DMS53 (cell line): ENCODE measurements at places on chromosomes 11 and 22.
A peak's percentile ranks its signal among the peaks of the same experiment; 100 is the strongest.

DNA sequence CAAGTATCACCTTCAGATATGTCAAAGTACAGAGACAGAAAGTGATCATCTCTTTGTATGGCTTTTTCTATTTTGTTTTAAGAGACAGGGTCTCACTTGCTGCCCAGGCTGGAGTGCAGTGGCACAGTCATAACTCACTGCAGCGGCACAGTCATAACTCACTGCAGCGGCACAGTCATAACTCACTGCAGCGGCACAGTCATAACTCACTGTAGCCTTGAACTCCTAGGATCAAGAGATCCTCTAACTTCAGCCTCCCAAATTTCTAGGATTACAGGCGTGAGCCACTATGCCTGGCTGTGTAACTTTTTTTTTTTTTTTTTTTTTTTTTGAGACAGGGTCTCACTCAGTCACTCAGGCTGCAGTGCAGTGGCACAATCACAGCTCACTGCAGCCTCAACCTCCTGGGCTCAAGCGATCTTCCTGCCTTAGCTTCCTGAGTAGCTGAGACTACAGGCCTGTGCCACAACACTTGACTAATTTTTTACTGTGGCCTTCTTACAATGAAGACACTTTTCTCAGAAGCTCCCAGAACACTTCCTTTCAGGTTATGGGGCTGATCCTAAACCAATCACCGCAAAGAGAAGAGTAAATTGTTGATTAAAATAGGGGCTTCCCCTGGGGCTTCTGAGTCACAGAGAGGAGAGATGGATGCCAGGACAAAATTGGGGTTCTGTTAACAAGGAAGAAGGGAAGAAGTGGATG lies 9.0 kb upstream of the HIKESHI start:
- DNase-seq, result no peak

DNA sequence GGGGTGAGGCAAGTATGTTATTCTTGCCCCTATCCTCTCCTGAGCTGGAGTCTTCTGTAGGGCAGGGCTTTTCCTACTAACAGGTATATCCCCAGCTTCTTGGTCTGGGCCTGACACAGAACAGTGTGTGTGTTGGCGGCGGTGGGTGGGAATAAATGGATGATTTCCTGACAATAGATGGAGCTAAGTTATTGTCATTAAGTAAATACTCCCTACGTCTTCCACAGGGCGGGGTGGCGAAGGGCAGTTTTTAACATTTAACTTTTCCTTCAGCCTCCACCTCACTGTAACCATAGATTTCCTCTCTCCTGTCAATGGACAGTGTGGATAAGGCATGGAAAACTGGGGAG lies 11.7 kb upstream of the SMPD1 start:
- no peak for DNase-seq

GRCh38 chr11:15114501-15115475 lies at the start of gene INSC:
Gene INSC (plus strand): TSS chr11:15114923. CDS start chr11:15149175, 34,252 bp downstream.
- DNase-seq, result peak; percentile 34

GRCh38 chr11:105137286-105137685 lies 2.3 kb downstream of the CARD18 start:
- DNase-seq, result no peak

- no peak for DNase-seq
These were observed 64.5 kb downstream of the MCM5 start for GRCh38 chr22:35464399-35464798.

DNA sequence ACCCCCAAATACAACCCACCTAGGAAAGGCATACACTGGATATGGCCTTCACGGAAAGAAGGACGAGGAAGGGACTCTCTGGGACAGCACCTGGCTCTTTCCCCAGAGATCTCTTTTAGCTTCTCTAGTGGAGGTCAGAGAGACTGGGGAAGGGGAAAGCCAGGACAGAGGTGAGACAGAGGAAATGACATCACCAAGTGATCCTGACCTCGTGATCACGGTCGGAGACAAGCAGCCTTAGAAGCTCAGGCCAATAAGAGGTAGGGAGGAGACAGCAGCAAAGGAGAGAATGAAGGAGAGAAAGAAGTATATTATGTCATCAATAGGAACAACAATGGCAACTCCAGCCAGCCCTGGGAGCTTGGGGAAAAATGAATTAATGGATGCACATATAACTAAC lies 15.4 kb upstream of the TMPRSS13 start:
- no peak for DNase-seq

DNA sequence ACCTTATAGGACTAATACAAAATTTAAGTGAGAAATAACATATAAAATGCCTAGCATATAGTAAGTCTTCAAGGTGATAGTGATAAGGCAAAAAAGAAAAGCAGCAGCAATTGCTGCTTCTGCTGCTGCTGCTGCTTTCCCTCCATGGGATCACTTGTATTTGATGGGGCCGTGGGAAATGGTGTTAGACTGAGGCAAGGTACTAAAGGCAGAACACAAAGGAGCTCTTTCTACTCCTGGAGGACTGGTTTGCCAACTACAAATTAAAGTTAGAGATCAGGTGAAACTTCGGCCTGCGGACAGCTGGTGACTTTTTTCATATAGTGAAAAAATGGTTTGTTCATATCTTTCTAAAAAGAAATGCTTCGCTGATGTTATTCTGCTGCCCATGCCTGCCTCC lies 46.3 kb downstream of the SWAP70 start:
- DNase-seq, result no peak

- DNase-seq, result peak; percentile 86
These were observed 263 bp downstream of the EHD1 start for GRCh38 chr11:64878223-64878493.

- DNase-seq, result peak; percentile 50
These were observed 1.5 kb upstream of the LARGE1 start for GRCh38 chr22:33921525-33922348.
